Activated CD4-positive, alpha-beta T cell treated with anti-CD3 and anti-CD28 coated beads for 36 hours (primary cell): ENCODE measurements at places on chromosomes 2 and 18. TPM values are rescaled to one million over a fixed set of nuclear protein-coding genes. Genes with fewer than 3 reads are reported as not detected.

GRCh38 chr2:235230821-235231601 lies 262.8 kb upstream of the AGAP1 start:
- no peak overlapping the region for H3K4me3 ChIP-seq
- DNase-seq: no peak
- no peak overlapping the region for H3K27ac ChIP-seq
- peaks cover 23% of the 10 kb centered on the region for H3K27me3 ChIP-seq
- H3K4me1 ChIP-seq: peaks cover 2% of the 10 kb centered on the region
- H3K36me3 ChIP-seq: no peaks in the 10 kb centered on the region

- no peak overlapping the region for H3K27ac ChIP-seq
- H3K4me1 ChIP-seq: no peaks in the 10 kb centered on the region
- H3K27me3 ChIP-seq: no peaks in the 10 kb centered on the region
These were observed 36.5 kb downstream of the OSR1 start for GRCh38 chr2:19321946-19322345.

DNA sequence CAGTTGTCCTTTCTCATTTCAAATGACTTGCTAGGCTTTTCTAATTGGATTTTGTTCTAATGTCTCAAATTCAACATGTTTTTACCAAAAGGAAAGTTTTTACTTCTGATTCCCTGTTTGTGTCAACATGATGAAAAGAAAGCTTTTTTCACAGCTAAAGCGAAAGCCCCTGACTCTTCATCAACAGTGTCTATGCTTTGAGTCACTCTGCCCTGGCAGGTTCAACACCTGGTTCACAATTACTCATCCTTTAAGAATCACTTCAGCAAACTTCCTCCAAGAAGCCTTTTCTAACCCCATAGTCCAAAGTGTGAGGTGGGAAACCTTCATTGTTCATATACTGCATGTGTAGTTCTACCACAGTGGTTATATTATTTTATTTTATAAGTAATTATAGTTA lies 7.6 kb upstream of the DSG2 start:
- peaks cover 9% of the 10 kb centered on the region for H3K4me1 ChIP-seq
- DNase-seq: peak; percentile 33
- H3K27ac ChIP-seq: no peak overlapping the region
- no peak overlapping the region for H3K4me3 ChIP-seq

GRCh38 chr2:37322368-37322767 lies 2.3 kb downstream of the PRKD3 start:
- H3K27ac ChIP-seq: no peak overlapping the region
- H3K4me1 ChIP-seq: peaks cover 47% of the 10 kb centered on the region
- peaks cover 12% of the 10 kb centered on the region for H3K27me3 ChIP-seq
- H3K36me3 ChIP-seq: peaks cover 7% of the 10 kb centered on the region

- peaks cover 5% of the 10 kb centered on the region for H3K4me1 ChIP-seq
- no peaks in the 10 kb centered on the region for H3K27me3 ChIP-seq
- H3K27ac ChIP-seq: no peak overlapping the region
- H3K36me3 ChIP-seq: peaks cover 11% of the 10 kb centered on the region
- no peak overlapping the region for H3K4me3 ChIP-seq
- DNase-seq: no peak
These were observed 52.0 kb downstream of the OXER1 start for GRCh38 chr2:42711896-42712295.

DNA sequence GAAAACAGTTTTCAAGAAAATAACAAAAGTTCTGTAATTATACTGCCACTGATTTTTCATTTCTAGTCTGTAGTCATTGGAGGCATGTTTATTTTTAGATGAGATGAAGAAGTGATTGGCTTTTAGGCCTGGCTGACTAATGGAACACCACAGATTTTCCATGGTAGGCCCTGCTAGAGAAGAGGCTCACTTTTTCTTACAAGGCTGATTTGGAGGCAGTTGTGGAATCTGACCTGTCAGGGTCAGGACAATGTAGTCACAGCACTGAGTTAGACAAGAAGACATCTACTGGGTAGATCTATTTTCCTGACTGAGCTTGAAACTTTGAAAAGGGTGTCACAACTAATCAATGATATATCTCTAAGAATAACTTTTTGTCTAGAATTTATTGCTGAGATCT lies 43.9 kb downstream of the KDM3A start:
- no peaks in the 10 kb centered on the region for H3K27me3 ChIP-seq
- H3K4me3 ChIP-seq: no peak overlapping the region
- peak overlapping the region; percentile 72 for H3K27ac ChIP-seq
- peak; percentile 21 for DNase-seq
- peaks cover 68% of the 10 kb centered on the region for H3K4me1 ChIP-seq

DNA sequence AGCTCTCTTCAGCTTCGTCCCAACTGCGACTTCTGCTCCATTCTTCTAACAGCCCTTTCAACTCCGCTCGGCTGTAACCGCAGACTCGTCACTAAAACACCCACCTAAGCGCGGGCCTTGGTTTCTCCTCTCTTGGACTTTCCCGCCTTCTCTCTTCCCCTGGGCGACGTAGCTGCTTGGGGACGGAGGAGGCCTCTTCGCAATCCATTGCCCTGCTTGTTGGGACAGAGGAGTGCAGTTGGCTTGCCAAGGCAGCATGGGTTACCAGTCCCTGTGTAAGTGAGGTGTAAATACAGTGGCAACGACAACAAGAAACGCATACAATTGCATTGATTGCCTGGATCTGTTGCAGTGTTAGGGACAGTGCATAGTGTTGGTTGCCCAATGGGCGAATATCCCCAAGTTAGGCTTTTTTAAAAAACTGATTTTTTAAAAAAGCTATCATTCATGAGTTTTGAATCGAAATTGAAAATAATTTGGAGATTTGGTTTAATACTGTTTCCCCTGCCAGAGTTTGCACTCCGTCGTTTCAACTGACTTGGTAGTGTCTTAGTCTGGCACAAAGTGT lies 484 bp upstream of the DARS1 start:
- peak overlapping the region; percentile 97 for H3K27ac ChIP-seq
- peaks cover 43% of the 10 kb centered on the region for H3K36me3 ChIP-seq
- H3K4me3 ChIP-seq: peak overlapping the region; percentile 93
- peak; percentile 89 for DNase-seq

DNA sequence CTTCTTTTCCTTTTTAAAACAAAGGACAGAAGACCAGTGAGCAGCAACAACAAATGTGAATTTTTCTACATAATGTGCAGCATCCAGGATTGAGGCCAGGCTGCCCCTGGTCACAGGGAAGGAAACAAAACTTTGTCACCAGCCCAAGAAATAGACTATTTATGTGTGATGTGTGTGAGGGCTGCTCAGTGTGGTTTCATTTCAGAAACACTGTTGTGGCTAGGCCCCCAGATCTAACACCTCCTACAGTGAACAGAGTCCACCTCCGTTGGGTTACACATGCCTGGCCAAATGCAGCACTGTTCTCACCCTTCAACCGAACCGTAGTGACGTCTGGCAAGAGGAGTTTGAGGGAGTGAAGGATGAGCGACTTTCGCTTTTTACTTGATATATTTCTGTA lies 146.3 kb upstream of the RIOK3 start:
- H3K27ac ChIP-seq: no peak overlapping the region
- peaks cover 7% of the 10 kb centered on the region for H3K36me3 ChIP-seq
- no peak for DNase-seq
- H3K4me1 ChIP-seq: peaks cover 15% of the 10 kb centered on the region
- H3K27me3 ChIP-seq: no peaks in the 10 kb centered on the region

DNA sequence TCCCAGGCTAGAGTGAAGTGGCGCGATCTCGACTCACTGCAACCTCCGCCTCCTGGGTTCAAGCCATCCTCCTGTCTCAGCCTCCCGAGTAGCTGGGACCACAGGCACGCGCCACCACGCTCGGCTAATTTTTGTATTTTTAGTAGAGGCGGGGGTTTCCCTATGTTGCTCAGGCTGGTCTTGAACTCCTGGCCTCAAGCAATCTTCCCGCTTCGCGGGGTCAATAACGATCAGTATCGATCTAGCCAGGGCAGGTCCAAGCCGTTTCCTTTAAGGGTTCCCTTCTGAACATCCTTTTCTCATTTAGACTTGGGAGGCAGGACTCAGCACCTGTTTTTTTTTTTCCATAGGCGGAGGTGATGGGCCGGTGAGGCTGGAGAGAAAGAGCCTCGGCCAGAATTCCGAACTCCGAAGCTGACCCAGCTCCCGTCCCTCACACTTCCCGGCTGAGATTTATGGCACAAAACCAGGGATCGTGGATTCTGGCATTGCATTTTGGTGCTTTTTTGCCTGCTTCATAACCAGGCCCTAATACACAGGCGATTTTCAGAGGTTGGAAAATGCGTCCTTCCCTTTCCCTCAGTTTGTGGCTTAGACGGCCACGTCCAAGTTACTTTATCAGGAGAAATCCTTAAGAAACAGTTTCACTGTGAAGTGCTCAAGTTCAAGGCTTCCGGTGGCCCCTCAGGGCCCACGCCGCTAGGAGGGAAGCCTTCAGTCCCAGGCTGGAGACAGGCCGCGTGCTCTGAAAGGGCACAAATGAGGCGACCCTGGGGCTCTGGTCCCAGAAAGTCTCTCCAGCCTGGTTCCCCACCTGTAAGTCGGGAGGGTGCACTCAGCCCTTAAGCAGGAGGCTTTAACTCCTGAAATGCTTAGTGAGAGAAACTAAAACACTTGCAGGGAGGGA lies 998 bp upstream of the SLC66A3 start:
- DNase-seq: peak; percentile 52
- H3K4me1 ChIP-seq: peaks cover 15% of the 10 kb centered on the region
- no peaks in the 10 kb centered on the region for H3K27me3 ChIP-seq
- H3K27ac ChIP-seq: peak overlapping the region; percentile 83

GRCh38 chr18:22742409-22742808 lies 190.7 kb upstream of the RBBP8 start:
- no peaks in the 10 kb centered on the region for H3K36me3 ChIP-seq
- no peak overlapping the region for H3K4me3 ChIP-seq
- H3K27ac ChIP-seq: no peak overlapping the region
- no peak for DNase-seq

Gene MLPH
- total RNA-seq: 1.2 TPM

- no peaks in the 10 kb centered on the region for H3K4me1 ChIP-seq
- no peak overlapping the region for H3K27ac ChIP-seq
- no peaks in the 10 kb centered on the region for H3K36me3 ChIP-seq
- no peaks in the 10 kb centered on the region for H3K27me3 ChIP-seq
- no peak for DNase-seq
These were observed 91.6 kb downstream of the RHOB start for GRCh38 chr2:20538308-20539132.

- H3K27ac ChIP-seq: no peak overlapping the region
- no peaks in the 10 kb centered on the region for H3K4me1 ChIP-seq
- no peaks in the 10 kb centered on the region for H3K27me3 ChIP-seq
- peak; percentile 4 for DNase-seq
- H3K36me3 ChIP-seq: no peaks in the 10 kb centered on the region
These were observed 381.3 kb downstream of the SOX11 start for GRCh38 chr2:6073191-6074088.

Gene NPHP1
- 2.8 TPM for total RNA-seq

- H3K27ac ChIP-seq: no peak overlapping the region
- H3K4me3 ChIP-seq: no peak overlapping the region
- H3K27me3 ChIP-seq: peaks cover 4% of the 10 kb centered on the region
- no peaks in the 10 kb centered on the region for H3K36me3 ChIP-seq
These were observed 31.1 kb upstream of the LTBP1 start for GRCh38 chr2:32915694-32916093.

GRCh38 chr2:42962508-42962953 lies 170.1 kb upstream of the HAAO start:
- DNase-seq: peak; percentile 22
- H3K4me1 ChIP-seq: peaks cover 9% of the 10 kb centered on the region
- H3K27me3 ChIP-seq: peaks cover 7% of the 10 kb centered on the region
- no peak overlapping the region for H3K4me3 ChIP-seq
- no peaks in the 10 kb centered on the region for H3K36me3 ChIP-seq

Gene ZNF396
- 0.47 TPM for total RNA-seq

DNA sequence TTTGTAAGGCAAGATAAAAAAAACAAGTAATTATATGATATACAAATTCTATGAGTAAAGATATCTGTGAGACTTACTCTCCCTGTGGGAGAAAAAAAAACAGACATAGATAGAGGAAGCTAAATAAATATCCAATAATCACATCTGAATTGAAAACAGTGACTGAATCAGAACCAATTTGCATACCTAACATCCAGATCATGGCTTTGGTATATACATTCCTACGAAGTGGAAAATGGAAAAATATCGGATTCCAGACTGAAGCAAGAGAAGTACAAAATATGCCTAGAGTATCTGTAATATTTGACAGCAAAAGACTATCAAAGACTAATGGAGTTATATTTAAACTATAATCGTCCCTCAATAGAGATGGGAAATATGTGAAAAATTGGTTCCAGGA lies 1108.1 kb upstream of the CHAC2 start:
- H3K4me3 ChIP-seq: no peak overlapping the region
- H3K4me1 ChIP-seq: no peaks in the 10 kb centered on the region
- no peaks in the 10 kb centered on the region for H3K27me3 ChIP-seq
- no peak for DNase-seq
- no peak overlapping the region for H3K27ac ChIP-seq

DNA sequence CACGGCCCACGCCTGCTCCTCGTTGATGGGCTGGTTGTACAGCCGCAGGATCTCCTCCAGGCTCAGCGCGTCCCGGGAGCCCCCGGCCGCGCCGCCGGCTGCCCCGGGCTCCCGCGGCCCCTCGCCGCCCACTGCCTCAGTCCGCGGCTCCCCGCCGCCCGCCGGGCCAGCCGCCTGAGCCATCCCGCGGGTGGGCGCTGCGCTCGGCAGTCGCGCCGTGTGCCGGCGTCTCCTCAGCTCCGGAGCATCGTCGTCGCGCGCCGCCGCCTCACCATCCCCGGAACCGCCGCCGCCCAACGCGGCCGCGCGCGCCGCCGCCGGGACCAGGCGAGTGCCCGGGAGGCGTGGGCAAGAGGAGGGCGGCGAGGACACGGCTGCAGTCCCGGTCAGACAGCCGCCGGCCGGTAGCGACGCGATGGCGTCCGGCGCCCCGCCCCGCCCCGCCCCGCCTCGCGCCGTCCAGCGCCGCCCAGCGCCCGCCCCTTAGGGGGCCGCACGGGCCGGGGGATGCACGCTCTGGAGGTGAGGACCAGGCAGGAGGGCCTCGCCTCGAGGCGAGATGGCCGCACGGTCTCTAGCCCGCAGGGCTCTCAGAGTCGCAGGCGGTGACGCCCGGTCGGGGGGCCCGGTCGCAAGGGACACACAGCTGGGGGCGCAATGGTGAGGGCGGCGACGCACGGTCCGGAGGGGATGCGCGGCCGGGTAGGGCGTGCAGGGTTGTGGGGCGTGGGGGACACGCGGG lies at the start of gene SPIRE1:
Gene SPIRE1, minus strand, starts transcription at position 424 of the 742 bp plus-strand sequence. Its CDS starts 241 bp downstream, at position 183.
- peak; percentile 61 for DNase-seq
- H3K4me1 ChIP-seq: peaks cover 17% of the 10 kb centered on the region
- H3K36me3 ChIP-seq: no peaks in the 10 kb centered on the region

DNA sequence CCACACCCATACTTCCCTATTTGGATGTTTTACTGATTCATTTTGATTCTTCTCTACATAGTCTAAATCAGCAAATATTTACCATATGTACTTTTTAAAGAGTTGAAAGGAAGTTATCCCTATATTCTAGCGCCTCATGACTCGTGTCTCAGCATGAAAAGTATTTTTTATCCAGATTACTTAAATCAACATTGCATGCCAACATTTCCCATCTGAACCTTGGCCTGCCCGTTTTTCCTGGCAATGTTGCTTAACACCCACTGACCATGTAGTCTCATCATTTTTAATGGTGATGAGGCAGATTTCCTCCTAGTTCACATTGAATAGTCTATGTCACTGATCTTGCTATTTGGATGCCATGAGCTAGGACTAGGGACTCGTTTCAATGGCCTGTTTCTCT lies 13.2 kb upstream of the SCYGR5 start:
- H3K36me3 ChIP-seq: no peaks in the 10 kb centered on the region
- H3K4me3 ChIP-seq: no peak overlapping the region
- H3K27me3 ChIP-seq: peaks cover 18% of the 10 kb centered on the region
- H3K27ac ChIP-seq: no peak overlapping the region

Gene RAPH1
- total RNA-seq: 8.5 TPM

GRCh38 chr2:17600556-17601204 lies 60.2 kb downstream of the VSNL1 start:
- no peak for DNase-seq
- H3K4me1 ChIP-seq: no peaks in the 10 kb centered on the region
- no peak overlapping the region for H3K4me3 ChIP-seq
- H3K36me3 ChIP-seq: no peaks in the 10 kb centered on the region

Gene INPP5D
- 40.5 TPM for total RNA-seq
